ENCODE measurements at places on chromosomes 13 and 19.

- no peak for DNase-seq
Measured at GRCh38 chr13:34942732-34943435, 814 bp downstream of the NBEA start.

GRCh38 chr19:36604656-36605100 is 435 bp upstream of the ZNF382 start:
- no peak for DNase-seq

DNA sequence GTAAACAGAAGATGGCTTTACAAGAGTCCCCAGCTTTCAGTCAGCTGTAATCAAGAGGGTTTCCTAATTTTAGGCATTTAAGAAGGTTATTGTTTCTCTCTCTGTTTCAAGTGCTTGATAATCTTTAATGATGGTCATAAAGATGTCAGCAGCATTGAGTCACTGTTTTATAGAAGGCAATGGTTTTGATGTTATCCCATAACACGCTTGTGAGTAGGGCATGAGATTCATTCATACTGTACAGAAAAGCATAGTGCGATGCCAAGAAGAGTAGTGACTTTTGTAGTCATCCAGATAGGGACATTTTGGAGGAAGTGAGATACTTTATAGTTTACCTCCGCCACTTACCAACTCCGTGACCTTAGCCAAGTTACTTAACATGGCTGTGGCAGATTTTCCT is 364.2 kb upstream of the SLC10A2 start:
- DNase-seq: no peak

DNA sequence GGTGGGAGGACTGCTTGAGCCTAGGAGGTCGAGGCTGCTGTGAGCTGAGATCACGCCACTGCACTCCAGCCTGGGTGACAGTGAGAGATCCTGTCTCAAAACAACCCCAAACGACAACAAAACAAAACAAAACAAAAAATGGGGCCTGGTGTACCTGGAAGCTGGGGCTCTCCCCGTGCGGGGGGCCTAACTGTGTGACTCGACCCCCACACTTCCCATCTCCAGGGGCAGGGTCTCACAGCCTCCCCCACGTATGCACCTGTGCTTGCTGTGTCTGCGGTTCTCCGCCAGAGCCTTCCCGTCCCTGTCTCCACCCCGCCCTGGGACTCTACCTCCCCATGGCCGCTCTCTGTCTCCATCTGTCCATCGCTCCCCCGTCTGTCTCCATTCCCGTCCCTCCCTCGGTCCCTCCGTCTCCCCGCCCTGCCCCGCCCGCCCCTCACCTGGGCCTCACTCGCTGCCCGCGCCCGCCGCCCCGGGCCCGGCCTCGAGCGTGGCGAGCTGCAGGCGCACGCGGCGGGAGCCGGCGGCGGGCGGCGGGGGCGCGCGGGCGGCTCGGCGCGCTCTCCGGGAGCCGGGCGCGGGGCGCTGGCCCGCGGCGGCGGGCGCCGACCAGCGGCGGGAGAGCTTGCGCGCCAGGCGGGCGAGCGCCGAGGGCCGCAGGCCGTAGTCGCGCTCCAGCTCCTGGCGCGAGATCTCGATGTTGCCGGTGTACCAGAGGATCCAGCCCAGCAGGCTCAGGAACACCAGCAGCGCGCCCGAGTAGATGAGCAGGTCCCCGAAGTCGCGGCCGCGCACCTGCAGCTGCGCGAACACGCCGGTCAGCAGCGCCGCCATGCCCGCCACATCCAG is 587 bp downstream of the TMEM238 start:
- no peak for DNase-seq

DNA sequence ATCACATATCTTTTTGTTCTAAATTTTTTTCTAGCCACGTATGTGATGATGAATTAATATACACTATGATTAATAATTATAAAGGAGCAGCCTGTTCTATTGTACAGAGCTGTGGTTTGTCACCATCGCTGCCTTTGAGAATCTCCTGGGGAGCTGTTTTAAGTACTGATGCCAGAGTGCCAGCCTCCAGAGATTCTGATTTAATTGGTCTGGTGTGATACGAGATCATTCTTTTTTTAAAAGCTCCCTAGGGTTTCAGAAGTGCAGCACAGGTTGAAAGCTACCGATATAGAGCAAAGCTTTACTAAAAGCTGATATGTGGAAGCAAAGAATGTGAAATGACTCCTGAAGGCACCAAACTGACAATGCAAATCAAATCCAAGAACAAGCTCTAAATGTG is 314.7 kb downstream of the ITGBL1 start:
- DNase-seq: no peak

- DNase-seq: no peak
Measured at GRCh38 chr19:38838208-38838985, 6.8 kb upstream of the ECH1 start.

- no peak for DNase-seq
Measured at GRCh38 chr19:4007836-4008539, 452 bp downstream of the PIAS4 start.

DNA sequence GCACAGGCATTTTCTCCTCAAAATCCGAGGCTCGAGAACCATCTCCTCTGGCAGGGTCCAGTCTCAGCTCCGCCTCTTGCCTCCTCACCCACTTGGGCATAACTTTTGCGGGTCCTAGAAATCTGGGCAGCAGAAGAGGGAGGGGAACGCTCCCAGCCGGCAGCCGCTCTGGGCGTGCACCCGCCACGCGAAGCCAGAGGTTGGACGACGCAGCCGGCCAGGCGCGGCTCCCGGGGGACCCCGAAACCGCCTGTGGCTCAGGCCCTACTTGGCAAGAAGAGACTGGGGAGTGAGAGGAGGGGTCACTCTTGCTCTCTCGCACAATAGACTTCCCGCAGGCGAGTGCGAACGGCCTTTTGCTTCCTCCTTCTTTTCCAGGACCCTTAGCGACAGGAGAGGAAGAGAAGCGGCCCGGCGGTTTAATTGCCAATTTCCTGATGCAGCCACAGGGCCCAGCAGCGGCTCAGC is 6.0 kb upstream of the SOX1 start:
- no peak for DNase-seq

DNA sequence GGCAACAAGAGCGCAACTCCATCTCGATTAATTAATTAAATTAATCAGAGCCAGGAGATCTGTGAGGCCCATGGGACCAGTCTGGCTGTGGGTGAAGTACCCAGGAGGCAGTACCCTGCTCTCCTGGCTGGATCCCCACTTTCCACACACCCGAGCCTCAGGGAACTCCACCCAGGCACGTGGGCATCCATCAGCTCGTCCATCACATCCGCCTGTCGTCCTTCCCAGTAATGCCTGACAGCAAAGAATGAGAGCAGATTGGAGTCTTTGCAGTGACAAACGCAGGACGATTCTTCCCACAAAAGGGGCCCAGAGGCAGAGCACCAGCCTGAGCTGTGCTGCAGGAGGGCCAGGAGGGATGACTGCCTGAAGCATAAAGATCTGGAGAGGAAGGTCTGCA is 35.8 kb downstream of the VSTM2B start:
- DNase-seq: no peak

- DNase-seq: no peak
Measured at GRCh38 chr13:51240178-51240577, 18.0 kb downstream of the FAM124A start.

DNA sequence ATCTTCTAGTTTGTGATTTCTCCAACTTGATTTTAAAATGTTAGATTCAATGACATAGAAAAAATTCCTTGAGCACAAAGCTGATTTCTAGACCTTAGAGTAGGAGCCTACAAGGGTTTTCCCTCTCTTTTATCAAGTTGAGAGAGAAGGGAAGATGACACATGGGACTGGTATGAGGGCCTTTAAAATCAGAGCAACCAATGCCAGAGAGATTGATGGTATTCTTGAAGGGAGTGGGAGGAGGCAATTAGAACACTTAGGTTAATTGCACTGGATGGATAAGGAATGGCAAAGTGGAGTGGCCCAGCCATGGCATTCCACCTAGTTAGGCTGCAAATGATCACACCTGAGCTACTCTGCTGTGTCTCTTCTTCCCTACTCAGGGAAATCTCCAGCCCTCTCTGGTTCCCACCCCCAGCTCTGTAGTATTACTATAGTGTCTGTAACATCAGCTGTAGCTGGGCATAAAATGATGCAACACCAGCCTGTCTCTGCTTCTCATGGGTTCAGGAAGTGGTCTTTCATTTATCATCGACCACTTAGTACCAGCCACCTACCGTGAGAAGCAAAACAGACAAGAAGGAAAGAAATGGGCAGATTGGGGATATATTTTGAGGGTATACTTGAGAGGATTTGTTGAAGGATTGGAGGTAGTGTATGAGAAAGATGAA is 333.6 kb downstream of the DLEU7 start:
- no peak for DNase-seq

GRCh38 chr19:43682824-43683661 is 13.1 kb upstream of the PLAUR start:
- DNase-seq: no peak

DNA sequence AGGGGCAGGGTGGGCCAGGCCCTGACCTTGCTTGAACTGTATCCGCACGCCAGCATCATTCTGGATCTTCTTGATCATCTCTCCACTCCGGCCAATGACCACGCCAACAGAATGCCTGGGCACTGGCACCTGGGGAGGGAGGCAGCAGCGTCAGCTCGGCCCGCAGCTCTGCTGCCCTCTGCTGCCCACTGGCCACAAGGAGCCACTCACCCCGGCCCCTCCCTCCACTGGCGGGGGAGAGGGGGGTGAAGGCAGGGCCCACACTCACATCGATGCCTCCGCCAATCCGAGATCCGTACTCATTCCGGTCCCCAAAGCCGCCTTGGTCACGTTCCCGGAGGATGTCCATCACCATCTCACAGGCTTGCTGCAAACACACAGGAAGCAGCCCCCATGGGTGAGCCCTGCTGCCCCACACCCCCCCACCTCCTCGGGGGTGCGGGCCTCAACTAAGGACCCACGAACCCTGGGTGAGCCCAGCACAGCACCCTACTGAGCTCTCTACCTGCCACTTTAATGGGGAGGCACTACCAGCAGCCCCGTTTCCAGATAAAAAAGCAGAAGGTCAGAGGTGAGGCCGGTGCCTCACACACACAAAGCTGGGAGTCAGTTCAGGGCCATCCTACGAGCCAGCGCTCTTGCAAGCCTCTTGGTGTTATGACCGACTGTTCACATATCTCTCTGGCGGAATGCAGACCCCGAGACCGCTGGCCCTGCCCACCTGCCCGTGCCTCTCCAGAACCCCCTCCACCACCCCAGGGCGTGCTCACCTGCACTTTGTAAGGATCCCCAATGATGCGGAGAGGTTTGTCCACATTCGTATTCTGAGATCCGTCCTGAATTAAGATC is 6.7 kb downstream of the KHSRP start:
- no peak for DNase-seq

DNA sequence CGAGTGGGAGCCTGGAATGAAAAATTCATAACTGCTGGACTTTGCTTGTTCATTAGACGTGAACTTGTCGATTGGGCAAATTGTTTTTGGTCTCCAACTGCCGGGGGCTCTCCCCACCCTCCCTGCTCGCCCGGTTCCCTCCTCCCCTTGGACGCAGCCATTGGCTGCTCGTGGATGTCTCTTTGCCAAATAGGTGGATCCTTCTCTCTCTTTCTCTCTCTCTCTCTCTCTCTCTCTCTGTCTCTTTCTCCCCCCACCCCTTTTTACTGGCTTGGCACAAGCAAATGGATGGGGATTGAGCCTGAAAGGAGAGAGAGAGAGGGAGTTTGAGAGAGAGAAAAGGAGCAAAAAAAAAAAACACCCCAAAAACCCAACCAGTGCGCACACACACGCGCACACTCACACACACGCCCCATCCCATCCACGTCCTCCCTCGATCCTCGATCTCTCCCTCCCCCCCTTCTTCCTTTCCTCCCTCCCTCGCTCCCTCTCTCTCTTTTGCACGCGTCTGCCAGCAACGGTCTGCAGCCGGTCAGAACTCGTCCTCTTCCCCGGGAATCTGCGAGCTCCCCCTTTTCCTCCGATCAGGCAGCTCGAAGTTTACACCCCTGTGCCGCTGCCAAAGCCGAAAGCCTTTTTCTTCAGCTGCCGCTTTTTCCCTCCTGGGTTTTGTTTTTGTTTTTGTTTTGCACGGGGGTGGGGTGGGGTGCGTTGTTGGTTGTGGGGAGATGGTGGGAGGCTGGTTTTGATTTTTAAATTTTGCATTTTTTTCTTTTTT is 27.8 kb downstream of the NFIX start:
- DNase-seq: no peak

DNA sequence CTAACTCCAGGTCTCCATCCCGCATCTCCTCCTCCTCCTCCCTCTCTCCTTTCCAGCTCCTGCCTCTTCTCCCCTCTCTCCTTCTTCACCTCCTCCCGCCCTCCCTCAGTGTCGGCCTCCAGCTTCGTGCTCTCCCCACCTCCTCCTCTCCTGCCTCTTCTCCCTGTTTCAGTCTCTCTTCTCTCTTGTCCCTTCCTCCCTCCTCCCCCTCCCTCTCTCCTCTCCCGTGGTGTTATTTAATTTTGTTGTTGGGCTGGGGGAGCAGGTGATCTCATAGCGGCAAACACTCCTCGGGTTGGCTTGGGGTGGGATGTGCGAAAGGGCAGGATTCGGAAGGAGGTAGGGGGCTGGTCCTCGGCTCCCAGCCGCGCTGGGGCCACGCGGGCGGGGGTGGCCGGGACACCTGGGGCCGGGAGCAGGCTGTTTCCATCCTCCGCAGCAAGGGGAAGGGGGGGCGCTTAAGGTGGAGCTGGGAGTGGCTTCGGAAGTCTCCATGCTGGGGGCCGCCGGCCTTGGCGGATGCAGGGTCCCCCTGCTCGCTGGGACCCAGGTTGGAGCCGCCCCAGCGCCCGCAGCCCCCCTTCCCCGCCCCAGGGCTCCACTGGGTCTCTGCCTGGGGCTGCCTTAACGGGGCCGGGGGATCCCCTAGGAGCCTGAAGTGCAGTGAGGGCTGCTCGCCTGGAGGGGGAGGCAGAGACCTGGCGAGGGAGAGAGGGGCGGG is at the start of gene CA11:
Gene CA11, minus strand, starts transcription at position 187 of the 721 bp plus-strand sequence. CDS start 555 bp downstream, outside the sequence.
- DNase-seq: no peak

GRCh38 chr13:33353210-33353609 is 67.7 kb upstream of the STARD13 start:
- no peak for DNase-seq

GRCh38 chr13:77548095-77548494 is 12.6 kb downstream of the SCEL start:
- no peak for DNase-seq

DNA sequence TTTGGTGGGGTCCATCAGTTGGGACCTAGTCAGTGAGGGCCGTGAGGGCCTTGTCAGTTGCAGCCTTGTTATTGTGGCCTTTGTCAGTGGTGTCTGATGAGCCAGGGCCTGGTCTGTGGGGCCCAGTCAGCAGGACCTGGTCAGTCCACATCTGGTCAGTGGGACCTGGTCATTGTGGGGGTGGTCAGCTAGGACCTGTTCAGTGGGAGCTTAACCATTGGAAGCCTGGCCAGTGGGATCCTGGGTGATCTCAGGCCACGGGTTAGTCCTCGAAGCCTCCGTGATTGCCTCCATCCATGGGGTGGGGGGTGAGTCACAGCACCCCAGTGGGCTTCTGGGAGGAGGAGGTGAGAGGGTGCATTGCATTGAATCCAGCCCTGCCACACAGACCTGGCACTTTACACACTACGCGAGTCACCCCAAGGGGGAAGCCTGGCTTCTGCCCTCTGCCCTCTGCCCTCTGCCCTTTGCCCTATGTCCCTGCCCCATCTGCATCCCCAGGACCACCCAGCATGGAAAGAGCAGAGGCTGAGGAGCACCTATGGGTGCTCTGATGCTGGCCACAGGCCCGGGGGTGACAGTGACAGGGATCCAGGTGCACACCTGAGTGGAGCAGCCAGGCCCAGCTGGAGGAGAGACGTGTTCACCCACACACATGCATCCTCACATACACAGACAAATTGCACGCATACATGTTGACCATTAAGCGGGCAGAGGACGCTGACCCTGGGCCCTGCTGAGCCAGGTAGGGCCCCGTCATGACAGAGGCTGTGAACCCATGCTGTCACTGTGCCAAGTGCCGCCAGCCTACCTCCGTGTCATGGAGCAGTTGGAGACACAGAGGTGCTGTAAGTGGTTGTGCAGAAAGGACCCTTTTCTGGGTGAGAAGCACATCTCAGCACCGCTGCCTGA is 59.8 kb upstream of the TPM4 start:
- DNase-seq: no peak

Measured in cortex of kidney (tissue), 1 donor.